ENCODE measurements at places on chromosomes 7 and 10.
A peak's percentile ranks its signal among the peaks of the same experiment; 100 is the strongest.

GRCh38 chr7:33062023-33062781, at the start of gene NT5C3A:
Gene NT5C3A, minus strand, starts transcription at chr7:33062776. Its CDS starts 71 bp downstream, at chr7:33062705.
- peak; percentile 64 for DNase-seq

DNA sequence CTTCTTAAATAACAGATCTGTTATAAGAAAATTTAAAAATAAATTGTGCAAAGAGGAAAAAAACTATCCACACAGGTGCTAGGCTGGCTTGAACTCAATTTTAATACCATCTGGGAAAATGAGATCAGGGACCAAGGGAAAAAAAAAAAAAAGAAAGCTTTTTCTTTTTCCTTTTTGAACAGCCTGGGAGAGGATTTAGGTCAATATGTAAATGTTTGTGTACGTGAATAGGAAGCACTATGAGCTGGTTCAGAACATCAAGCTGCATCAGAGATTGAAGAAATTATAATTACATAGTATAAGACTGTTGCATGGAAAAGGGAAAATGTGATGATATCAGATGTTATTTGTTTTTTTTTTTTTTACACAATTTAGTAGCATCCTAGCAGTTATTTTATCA, 548.0 kb downstream of the ARL4A start:
- no peak for DNase-seq

- no peak for DNase-seq
Measured at GRCh38 chr10:12235116-12235694, 39.2 kb downstream of the CDC123 start.

DNA sequence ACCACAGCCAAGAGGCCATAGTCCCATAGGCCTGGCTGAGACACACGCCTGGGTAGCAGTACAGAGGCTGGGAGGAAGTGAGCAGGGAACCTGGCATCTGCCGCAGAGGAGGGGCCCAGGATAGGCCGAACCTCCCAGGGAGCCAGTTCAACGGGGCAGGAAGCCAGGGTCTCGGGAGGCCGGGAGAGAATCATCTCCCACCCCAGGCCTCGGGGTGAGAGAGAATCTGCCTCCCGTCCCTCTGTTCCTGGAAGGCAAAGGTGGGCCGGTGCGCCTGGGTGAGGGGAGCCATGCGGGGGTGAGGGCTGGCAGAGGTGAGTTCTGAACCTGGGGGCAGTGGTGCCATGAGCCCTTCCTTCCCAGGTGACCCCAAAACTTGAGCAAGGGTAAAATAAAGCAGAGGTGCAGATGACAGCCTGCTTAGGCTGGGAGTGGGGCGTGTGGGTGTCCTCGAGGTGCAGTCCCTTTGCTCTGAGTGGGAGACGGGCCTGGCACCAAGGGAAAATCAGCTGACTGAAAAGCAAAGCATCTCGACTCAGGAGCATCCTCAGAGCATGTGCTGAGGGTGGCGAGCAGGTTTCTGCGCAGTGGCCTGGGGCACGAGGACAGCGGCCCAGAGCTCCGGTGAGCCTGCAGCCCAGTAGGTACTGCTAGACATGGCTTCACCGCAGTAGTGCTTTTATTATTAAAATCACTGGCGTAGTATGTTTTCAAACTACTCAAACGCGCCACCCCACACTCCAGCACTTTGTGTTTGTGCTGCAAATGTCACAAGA, 15.5 kb downstream of the AGAP3 start:
- DNase-seq: no peak

DNA sequence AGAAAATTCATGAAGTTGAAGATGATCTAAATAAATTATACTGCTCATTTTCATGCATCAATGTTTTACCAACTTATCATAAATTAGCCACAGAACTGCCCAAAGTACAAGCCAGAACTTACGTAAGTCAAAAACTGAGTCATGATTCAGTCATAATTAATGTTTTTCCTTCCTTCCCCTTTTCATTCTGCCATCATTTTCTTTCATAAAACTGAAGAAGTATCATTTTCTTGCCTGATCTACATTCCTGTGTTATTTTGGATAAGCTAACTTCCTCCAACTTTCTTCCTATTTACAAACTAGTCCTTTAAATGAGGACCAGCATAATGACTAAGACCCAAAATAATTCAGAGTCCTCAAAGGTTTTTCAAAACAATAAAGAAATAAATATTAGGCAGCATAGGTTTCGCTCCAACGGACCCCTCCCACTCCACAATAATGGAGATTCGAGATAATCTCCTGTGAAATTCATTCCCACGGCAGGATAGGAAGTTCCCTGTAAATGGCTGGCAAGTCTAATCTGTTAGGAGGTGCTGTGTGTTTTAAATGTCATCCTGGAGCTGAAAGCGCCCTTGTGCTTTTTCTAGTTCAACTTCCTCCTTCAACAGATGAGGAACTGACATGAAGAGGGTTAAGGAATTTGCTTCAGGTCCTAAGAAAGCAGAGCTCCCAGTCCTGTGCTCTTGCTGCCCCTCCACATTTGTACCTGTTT, 218.9 kb downstream of the DOCK4 start:
- no peak for DNase-seq

DNA sequence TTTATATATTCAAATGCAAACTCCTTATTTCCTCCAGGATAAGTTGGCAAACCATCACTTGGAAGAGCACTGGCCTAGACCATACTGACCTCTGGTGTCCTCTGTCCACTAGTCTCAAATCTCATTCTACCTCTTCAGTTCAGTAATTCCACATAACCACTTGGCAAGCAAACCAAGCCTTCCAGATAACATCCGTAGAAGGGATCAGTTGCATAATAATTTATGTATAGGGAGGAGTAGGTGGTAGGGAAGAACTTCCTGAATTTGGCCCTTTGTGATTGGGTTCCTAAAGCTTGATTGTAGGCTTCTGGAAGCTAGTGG, 55.0 kb downstream of the WAC start:
- no peak for DNase-seq

- no peak for DNase-seq
Measured at GRCh38 chr7:22425361-22425760, 68.4 kb upstream of the RAPGEF5 start.

GRCh38 chr7:28130277-28130676, 50.3 kb downstream of the JAZF1 start:
- DNase-seq: no peak

- DNase-seq: no peak
Measured at GRCh38 chr10:44804661-44805060, 106.5 kb upstream of the TMEM72 start.

DNA sequence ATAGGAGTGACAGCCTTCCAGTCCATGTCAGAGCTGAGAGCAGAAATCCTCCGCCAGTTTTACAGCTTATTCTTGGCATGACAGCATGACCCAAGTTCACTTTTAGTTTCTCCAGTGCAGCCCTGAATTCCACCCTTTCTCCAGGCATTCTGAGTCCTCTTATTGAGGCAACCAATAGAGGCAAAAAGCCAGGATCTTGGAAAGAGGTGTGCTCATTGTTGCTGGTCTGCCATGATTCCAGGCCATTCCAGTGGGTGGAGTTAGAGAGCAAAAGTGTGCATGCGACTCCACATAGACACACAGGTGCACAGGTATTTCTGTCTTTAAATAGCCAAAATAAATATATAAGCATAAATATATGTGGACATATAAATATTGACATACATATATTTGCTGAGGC, 224.7 kb upstream of the ADARB2 start:
- no peak for DNase-seq

DNA sequence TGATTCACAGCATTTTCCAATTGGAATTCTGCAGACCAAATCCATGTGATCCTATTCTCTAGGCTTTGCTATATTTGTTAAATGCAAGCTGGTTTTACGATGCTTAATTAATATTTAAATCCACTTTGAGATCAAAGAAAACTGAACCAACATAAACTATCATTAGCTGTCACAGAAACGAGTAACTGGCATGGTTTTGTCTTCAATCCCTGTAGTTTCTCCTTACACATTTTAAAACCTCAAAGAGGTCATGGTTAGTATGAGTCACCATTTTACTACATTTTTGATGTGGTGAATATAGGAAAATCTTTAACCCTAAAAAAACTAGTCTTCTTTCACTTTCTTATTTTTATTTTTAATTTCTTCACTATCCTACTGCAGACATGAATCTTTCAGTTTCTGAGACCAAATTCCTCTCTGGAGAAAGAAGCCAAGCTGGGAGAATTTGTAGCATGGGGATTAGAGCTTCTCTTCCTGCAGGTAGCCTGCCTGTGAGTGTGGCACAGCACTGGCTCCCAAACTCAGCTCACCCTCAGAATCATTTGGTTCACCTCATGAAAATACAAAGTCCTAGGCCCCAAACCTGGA, 8.7 kb upstream of the LIPM start:
- peak; percentile 39 for DNase-seq

GRCh38 chr10:43197834-43198681, 59.8 kb downstream of the CSGALNACT2 start:
- peak; percentile 59 for DNase-seq

DNA sequence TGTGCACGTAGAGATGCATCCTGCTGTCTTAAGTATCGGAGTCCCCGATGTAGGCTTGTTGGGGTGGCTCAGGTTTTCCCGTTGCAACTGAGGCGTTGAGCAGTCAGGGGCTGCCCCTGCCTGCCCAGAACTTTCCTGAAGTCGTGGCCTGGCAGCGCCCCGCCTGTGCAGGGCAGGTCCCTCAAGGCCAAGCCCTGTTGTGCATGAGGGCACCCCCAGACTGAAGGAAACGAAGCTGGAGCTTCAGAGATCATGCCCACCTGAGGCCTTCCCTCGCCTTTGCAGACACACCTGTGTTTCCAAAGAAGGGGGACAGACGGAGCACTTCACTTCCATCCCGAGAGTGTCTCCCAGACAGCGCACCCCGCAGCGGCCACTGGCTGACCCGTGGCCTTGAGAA, 121.1 kb downstream of the NKX6-2 start:
- no peak for DNase-seq

DNA sequence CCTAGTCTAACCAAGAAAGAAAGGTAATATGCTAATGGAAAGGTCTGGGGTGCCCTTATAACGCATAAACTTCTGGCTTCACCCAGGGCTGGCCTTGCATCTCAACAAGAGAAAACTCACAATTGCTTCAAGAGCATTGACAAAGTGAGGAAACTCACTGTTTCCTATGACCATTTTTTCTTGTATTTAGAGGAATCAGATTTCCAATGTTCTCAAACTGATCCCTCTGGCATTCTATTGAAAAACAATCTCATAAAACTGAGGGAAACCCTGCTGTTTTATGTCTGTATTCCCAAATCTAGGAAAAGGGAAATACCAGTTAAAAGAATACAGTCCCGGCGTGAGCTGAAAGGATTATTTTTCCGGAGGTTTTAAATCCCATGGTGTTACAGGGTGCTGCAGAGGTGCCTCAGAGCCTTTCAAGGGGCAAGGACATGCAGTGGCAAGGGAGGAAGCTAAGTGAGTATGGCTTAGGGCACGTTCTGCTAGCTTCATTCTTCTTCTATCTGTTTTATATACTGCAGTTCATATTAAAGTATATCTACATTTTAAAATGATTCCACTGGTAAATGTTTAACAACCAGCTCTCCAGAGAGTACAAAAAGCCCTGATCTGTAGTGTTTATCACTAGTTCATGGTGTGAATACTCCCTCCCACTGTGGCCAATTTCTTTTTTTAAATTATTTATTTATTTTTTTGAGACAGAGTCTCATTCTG, 68.7 kb downstream of the CAV1 start:
- DNase-seq: no peak

Measured in GM20000 (cell line).